IMR-90 (cell line): ENCODE measurements at places on chromosomes 2 and 18. TPM values are rescaled to one million over a fixed set of nuclear protein-coding genes. Genes with fewer than 3 reads are reported as not detected.

Gene SLC9A2
- not detected in 2 replicates for total RNA-seq

- DNase-seq = peak; percentile 58
These were observed 33.8 kb downstream of the PLA2R1 start for GRCh38 chr2:160028431-160029269.

DNA sequence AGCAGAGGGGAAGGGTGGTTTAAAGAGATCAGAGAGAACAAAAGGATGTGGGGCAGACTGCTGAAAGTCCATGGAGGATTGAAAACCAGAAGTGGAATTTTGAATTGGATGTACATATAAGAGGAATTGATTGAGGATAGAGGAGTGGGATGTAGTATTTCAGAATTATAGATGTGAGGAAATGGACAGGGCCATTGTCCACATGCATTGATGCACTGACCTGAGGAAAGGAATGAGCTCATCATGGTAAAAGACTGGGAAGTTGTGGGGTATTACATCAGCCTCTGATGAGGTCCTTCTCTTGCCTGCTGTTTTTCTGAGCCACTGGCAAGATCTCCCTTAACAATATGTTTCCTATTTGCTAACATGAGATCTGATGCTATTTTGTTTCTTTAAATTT lies 365.7 kb upstream of the FANCL start:
- DNase-seq = peak; percentile 23

Gene PSTPIP2
- total RNA-seq = 10.4 and 14.4 TPM in 2 replicates

Gene GLB1L
- total RNA-seq = 3.6 and 4.1 TPM in 2 replicates

- DNase-seq = no peak
These were observed 4.4 kb upstream of the USP40 start for GRCh38 chr2:233571001-233571400.

DNA sequence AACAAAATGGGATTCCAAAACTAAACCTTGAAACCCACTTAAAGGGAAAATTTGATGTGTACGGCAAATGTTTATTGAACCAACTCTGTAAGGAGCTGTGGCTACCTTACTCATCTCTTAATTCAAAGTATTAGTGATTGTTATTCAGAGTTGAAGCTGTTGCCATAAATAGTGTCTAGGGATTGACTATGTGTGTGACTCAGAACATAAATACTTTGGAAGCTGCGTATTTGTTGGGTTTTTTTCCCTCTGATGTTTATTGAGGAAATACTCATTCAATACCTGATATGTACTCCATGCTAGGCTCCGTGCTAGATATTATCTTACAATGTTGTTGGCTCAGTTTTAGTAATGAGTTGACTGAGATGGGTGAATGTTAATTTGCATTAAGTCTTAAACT lies 90.4 kb downstream of the PTRHD1 start:
- DNase-seq = peak; percentile 94

GRCh38 chr2:199405241-199405640 lies 52.5 kb downstream of the SATB2 start:
- DNase-seq = peak; percentile 17

- DNase-seq = no peak
These were observed 72.5 kb downstream of the GULP1 start for GRCh38 chr2:188364033-188364630.

DNA sequence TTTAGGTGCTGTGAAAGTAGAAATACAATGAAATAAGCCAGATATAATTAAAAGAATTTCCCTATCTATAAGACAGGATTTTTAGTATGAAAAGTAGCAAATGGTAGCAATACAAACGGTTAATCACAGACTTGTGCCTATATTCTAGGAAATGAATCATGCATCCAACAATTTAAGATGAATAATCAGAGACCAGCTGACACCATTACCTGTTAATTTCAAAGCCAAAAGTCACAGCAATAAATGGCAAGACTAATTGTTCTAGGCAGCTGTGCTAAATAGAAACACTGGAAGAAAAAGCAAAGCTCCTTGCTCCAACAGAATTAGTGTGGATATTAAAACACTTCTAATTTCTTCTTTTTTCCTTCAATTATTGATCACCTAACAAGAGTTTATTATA lies 35.1 kb upstream of the MPP4 start:
- no peak for DNase-seq

Gene SERPINB4
- total RNA-seq = not detected in 2 replicates

Gene SFTPB
- total RNA-seq = not detected in 2 replicates

DNA sequence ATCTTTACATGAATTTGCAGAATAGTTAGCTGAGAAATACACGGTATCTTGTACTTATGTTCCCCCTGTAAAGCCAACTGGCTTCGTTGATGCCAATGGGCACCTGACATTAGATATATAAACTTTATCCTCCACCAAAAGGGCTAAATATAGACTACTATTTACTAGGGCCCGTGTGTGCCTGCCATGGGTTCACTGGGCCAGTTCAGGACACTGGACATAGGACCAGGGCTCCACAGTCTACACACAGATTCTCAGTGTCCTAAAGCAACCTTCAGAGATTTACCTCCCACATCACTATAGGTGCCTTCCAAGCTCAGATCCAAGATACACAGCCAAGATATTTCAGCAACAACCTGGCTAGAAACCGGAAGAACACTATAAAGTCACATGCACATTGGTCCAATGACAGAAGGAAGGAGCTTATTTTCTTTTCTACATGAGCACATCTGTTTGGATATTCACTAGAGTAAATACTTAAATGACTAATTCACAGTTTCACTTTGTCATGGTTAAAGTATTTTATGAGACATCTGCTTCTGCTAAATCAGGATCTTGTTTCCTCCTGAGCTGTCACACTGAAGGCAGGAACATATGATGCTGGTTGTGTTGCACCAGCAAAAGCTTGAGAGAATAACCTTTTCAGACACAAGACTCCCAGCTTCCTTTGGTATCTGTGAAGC lies 95.1 kb downstream of the MYO5B start:
- peak; percentile 25 for DNase-seq
